ENCODE measurements at places on chromosomes 11 and 22.

DNA sequence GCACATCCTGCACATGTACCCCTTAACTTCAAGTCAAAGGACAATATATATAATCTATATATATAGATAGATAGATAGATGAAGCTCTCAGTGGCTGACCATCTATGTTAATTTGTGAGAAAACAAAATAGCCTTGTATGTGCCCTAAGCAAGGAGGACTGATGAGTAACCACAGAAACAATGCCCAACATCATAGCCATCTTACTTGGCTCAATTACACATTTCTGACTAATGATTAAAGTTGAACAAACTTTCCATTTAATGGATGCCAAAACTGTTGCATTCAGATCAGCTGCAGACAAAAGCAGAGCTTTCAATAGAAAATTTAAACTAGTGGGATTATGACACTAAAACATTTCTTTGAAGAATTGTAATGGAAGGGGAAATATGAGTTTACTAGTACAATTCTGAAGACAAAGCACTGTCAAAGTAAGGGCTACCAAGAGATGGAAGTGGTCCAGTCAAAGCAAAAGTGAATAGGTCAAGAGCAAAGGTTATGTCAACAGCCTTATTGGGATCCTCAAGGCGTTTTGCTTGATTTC lies 1188.2 kb upstream of the RAG2 start:
- DNase-seq, result no peak

DNA sequence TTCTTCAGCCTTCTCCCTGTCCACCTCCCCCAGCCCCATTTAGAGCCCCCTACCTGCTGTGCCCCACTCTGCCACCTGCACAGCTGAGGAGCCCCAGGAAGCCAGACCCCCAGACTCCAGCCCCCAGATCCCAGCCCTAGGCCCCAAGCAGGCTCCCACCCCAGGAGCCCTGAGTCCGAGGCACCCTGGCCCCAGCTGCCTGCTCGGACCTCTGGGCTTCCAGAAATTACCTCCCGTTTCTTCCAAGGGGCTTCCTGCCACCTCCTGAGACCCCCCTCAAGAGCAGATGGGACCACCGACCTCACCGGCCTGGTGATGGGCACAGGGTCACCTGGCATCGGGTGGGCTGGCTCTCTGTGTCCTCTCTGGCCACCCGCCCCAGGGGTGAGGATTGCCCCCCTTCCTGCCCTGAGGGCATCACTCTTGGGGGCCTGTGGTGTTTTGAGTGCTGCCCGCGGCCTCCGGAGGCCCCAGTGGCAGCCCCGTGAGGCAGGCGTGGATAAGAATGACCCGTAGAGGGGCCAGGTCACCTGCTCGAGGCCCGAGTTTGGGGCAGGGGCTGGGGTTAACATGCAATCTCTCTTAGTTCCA lies 18.3 kb upstream of the TALDO1 start:
- no peak for DNase-seq

DNA sequence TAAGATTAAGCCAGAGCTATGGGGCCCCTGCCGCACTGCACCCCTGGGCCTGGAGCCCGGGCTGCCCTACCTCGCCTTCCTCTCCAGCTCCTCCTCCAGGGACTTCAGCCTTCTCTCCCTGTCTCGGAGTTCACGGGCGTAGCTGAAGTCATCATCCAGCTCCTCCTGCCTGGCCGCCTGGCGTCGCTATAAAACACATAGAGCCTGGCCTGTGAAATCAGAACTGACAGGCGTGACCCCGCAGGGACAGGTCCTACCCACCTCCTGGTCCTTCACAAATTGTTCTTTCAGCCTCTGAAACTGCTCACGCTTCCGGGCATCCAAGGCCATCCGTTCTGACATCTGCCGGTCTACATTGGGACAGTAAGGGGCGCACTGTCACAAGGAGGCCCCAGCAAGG lies 20.8 kb downstream of the TUBGCP6 start:
- no peak for DNase-seq

DNA sequence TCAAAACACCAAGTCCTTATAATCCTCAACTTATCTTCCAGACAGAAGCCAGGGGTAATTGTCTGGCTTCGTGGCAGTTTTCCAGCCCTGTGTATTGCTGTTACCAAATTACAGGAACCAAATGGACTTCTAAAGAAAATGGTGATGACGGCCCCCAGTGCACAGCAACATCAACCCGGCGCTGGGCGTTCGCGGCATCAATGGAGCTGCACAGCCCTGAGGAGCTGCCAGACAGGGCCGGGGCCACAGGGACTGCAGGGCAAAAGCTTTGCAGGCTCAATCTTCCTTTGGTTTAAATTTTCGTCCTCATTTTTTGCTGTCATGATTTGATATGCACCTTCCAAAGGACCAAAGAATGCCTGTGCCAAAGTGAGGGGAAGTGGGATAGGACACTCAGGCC lies 292.5 kb downstream of the BRD1 start:
- DNase-seq, result no peak

- no peak for DNase-seq
Measured at GRCh38 chr11:119051440-119052162, 5.4 kb downstream of the HYOU1 start.

DNA sequence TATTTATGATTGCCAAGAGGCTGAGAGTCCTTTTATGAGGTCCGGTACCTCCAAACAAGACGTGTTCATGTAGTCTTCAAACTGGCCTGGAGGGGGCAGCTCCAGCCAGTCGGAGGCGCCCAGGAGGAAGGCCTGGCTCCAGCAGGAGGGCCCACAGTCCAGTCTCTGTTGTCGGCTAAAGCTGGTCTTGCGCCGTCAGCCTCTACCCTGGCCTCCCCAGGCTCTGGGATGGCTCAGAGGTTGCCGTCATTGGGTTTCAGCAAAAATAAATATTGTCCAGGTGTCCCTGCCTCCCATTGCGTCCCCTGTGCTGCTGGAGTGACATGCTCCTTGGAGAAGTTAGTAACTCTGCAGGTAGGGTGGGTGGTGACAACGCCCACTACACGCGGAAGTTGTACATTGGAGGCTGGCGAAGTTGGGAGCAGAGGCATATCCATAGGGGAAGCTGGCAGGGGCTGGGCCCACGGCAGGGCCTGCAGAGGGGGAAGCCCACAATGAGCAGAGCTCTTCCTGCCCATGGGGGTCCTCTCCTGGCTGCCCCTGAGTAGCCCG lies 1.0 kb upstream of the SLC25A1 start:
- DNase-seq, result no peak

DNA sequence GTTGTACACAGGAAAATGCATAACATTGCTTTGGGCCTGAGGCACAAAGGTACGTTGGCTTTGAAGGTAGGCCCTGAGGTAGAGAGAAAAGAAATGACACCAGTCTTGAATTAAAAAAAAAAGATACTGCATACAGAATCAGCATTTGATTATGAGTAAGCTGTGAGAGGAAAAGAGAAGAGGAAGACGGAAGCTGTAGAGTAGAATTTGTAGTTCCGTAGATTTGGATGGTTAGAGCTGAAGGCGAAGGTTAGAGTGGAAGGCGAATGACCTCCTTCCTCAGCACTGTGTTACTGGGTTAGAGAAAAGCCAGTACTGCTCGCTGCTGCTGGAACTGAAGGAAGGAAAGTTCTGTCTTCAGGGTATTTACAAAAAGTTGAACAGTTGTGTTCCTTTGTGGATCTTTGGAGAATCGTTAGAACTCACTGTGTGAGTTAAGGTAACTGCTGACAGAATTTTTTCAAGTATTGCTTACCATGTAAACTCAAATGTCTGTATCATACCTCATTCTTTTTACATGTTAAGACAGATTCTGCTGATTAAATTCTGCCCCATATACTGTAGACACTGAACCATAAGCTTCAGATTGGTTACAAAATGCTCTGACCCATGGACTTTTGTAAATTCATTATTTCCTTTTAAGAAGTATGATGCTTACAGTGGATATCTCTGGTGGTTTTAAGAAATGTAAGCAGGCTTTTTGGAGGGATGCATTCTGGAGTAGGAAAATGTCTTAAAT lies 50.2 kb downstream of the MCAM start:
- DNase-seq, result no peak

GRCh38 chr11:116379185-116379828 lies 393.5 kb downstream of the BUD13 start:
- DNase-seq, result no peak

- DNase-seq, result no peak
Measured at GRCh38 chr11:105152021-105152512, 12.5 kb upstream of the CARD18 start.

- no peak for DNase-seq
Measured at GRCh38 chr11:120244476-120245365, 4.8 kb downstream of the POU2F3 start.

DNA sequence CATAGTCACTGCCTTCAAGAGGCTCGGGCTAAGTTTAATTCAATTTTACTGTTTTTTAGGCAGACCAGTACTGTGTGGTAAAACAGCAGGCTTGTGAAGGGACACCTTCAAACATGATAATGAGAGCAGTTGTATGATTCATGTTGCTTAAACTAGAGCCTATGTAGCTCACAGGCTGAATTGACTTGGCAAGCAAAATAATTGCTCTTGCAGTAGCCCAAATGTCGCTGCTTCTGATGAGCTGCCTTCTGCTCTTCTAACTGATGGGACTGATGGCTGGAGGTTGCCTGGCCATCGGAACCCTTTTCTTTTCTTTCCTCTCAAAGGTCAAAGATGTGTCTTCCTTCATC lies 137.6 kb downstream of the MAML2 start:
- DNase-seq, result no peak

- DNase-seq, result no peak
Measured at GRCh38 chr11:29173660-29174062, 843.2 kb downstream of the KCNA4 start.

- no peak for DNase-seq
Measured at GRCh38 chr11:5992604-5993251, 5.9 kb upstream of the OR52L1 start.

DNA sequence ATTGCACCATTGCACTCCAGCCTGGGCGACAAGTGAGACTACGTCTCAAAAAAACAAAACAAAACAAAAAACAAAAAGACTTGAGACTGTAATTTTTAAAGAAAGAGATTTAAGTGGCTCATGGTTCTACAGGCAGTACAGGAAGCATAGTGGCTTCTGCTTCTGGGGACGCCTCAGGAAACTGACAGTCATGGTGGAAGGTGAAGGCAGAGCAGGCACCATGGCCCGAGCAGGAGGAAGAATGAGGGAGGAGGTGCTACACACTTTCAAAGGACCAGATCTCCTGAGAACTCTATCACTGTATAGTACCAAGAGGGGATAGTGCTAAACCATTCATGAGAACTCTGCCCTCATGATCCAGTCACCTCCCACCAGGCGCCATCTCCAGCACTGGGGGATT lies 52.0 kb downstream of the CBL start:
- no peak for DNase-seq

DNA sequence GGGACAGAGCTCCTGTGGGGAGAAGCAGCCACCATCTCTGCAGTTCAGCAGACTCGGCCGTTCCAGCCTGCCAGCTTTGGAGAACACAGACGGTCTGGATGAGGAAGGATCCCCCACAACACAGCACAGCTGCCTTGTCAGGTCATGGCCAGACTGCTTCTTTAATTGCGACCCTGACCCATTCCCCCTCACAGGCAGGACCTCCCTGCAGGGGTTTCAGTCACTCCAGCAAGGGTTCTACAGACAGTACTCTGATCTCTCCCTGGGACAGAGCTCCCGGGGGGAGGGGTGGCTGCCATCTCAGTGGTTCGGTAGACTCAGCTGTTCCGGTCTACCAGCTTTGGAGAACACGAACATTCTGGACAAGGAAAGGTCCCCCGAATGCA lies 173.5 kb downstream of the TTC28 start:
- DNase-seq, result no peak

- DNase-seq, result no peak
Measured at GRCh38 chr11:76783294-76783895, at the start of gene TSKU. TSKU (plus strand) TSS chr11:76783356; CDS start chr11:76795617, 12,261 bp downstream.

GRCh38 chr11:31870609-31871309 lies 59.6 kb upstream of the PAX6 start:
- no peak for DNase-seq

GRCh38 chr11:105399511-105399910 lies 210.4 kb upstream of the GRIA4 start:
- no peak for DNase-seq

DNA sequence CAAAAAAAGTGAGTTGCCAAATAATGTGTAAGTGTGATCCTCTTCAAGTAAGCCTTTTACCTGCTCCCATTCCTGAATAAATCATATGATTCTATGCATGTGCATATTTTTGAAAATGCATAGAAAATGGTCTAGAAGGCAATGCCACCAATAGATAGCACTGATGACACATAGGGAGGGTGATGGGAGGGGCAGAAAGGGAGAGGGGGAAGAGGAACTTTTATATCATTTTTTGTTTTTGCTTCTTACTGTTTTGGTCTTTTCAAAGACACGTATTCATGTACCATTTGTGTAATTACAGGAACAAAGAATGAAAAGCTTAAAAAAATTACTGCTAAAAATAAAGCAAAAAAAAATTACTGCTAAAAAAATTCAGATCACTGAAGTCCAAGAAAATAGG lies 60.8 kb downstream of the C11orf58 start:
- DNase-seq, result no peak

DNA sequence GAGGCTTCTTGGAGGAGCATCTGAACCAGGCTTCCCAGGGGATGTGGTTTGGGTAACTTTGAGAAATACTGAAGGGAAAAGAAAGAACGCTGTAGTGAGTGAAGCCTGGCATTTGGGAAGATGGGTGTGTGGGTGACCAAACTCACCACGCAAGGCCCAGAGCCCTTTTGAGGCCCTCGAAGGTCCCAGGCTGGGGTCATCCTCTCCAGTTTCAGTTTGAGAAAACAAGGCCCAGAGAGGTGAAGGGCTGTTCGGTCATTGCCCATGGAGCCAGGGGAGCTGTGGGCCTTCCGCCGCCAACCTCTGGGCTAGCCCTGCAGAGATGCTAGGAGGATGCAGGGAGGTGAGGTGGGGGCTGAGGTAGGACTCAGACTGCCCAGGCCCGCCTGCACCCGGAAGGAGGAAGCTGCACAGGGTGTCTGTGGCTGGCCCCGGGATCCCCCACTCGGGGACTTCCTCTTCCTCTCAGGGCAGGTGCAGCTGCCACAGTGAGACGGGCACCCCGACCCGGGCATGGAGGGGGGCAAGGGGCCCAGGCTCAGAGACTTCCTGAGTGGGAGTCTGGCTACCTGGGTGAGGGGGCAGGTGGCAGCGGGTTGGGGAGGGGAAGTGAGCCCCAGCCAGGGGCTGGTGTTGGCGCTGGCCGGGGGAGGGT lies at the start of gene CCDC88B:
TSS of gene CCDC88B (plus strand) at position 451 of the 655 bp plus-strand sequence. CDS start at position 514, 63 bp downstream.
- DNase-seq, result peak; percentile 63

GRCh38 chr11:6705905-6706535 lies 22.9 kb upstream of the MRPL17 start:
- DNase-seq, result no peak

- peak; percentile 72 for DNase-seq
Measured at GRCh38 chr11:75532200-75533048, 6.7 kb upstream of the GDPD5 start.

DNA sequence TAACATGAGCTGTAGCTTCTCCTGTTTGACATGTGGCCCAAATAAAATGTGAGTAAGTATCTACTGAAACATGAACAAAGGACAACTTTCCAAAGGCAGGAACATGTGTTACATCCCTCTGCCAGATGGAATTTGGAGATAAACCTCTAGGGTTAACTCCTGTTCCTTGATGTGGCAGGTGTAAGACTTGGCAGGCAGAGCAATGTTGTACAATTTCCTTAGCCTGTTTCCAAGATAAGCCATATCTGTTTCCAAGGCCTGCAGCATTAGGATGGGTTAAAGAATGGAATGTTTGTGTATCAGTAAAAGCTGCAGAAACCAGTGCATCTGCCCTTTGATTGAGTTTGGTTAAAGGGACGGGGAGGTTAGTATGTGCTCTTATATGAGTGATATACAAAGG lies 8.8 kb upstream of the DNAJB13 start:
- DNase-seq, result no peak

- DNase-seq, result no peak
Measured at GRCh38 chr11:14073849-14074476, 111.4 kb downstream of the SPON1 start.

Data from stimulated activated CD8-positive, alpha-beta memory T cell treated with anti-CD3 and anti-CD28 coated beads, Interleukin-4, amount 100 ng/mL, for 1 hour (primary cell).